ENCODE measurements at places on chromosomes 12 and 14. TPM values are rescaled to one million over a fixed set of nuclear protein-coding genes. Genes with fewer than 3 reads are reported as not detected.

SBNO1 gene
- 46.3 TPM for total RNA-seq

RDH12 gene
- 0.35 TPM for total RNA-seq

- DNase-seq = no peak
Observed at GRCh38 chr12:131000000-131000486, 46.3 kb downstream of the ADGRD1 start.

FAIM2 gene
- total RNA-seq = not detected

DNA sequence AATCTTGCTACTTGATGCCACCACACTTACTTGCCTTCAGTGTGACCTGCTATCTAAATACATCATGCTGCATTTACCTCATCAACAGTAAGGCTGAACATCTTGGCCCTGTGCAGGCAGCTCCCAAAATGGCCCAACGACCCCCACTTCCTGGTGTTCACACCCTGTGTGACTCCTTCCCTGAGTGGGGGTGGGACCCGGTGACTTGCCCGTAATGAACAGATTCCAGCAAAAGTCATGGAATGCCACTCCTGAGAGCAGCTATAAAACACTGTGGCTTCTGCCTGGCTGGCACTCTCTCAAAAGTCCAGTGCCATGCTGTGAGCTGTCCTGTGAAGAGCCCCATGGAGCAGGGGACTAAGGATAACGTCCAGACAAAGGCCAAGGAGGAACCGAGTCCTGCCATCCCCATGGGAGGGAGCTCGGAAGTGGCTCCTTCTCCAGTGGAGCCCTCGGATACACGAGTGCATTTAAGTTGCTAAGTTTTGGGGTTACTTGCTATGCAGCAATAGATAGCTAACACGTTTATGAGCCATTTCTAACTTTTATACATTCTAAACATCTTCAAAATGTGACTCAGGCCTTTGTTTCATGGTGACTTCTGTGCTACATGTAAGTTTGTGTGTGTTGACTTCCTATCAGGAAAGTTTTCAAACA, 33.0 kb downstream of the P2RX2 start:
- no peak for DNase-seq

- no peak for DNase-seq
Observed at GRCh38 chr12:128617304-128617833, 206.4 kb downstream of the SLC15A4 start.

GRCh38 chr12:103308396-103308795, 187.4 kb downstream of the C12orf42 start:
- no peak for DNase-seq

HVCN1 gene
- 2.1 TPM for total RNA-seq

DNA sequence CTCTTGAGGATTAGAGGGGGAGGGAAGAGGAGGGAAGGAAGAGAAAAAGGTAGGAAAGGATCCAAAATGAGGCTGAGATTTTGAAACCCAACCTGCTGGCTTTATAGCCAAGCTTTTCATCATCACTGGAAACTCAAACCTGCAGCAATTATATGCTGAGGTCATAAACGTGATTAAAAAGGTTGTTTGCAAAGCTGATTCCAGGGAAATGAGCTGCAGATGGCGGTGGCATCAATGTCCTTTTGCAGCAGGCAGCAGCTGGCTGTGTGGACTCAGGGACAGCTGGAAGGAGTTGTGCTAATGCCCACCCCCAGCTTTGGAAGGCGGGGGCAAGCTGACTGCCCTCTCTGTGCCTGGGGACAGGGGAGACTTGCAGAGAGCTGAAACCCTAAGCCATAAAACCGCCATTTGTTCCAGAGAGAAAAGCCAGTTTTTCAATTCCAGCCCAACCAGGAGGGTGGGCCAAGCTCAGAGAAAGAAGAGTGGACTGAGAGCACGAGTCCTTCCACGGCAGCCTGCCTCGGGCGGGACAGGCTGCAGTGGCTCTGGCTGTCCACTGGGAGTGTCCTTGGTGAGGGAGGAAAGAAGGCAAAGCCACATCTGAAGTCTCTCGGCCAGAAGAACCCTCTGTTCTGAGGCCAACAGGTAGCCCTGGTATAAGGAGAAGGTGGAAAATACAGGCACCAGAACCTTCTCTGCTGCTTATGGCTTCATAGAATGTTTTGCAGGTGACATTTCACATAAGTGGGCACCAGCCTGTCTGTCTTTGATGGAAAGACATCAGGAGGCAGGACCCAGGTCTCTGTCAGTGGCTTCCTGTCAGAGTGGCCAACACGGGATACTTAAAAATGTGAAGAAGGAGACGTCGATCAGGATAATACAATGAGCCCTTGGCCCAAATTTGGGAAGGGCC, 90.7 kb downstream of the SINHCAF start:
- DNase-seq = peak; percentile 69

A2M gene
- 316 TPM for total RNA-seq

DNA sequence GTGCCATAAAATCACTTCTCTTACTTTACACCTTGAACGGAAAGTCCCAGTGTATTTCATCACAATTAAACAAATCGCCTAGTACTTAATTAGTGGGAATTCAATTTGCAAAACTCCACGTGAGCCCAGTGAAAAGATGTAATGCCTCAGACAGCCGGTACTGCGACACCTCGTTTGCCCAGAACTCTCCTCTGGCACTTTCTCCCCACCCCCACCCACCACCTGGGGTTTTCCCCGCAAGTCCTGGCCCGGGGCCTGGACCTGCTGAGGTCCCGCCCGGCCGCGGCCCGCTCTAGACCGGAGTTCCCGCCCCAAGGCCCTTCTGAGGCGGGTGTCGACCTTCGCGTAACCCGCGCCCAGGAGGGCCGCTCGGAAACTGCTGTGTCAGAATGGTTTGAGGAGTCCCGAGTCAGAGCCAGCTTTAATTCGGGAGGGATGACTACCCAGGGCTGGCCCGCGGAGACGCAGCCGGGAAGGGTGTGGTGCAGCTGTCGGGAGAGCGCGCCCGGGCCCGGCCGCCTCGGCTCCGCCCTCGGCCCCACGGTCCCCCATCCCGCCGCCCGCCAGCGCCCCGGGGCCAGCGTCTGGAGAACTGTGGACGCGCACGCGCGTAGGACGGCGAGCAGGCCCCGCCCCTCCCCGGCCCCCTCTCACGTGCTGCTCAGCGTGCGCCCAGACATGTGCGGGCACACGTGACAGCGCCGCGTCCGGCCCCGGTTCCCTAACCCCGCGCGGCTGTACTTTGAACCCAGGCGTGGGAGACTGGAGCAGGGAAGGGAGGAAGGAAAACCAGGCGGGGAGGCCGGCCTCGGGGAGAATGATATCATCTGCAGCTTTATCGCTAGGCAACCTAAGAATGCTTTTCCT, 10.8 kb downstream of the BHLHE41 start:
- peak; percentile 58 for DNase-seq

DNA sequence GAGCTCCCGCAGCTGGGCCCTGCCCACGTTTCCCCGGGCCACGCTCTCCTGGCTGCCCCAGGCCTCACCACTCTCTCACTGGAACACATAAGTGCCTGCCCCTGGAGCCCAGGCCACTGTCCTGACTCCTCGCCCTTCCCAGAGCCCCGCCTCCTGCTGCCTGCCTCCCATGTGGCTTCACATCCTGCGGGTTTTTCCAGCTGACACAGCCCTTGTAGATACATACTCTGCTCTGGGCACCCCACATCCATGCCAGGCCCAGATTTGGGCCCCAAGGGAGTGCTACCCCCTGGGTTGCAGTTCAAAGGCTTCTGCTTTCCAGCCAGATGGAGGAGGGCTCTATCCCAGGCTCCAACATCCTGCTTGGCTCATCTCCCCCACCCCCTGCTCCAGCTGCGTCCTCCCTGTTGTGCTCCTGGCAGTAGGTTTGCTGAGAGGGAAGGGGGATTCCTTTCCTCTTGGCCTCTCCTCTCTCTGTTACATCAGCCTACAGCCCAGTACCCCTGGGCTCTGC, 60.1 kb downstream of the TSPAN9 start:
- DNase-seq = peak; percentile 37

GRCh38 chr12:97638739-97639138, 176.1 kb downstream of the RMST start:
- no peak for DNase-seq

Measured in SK-MEL-5 (cell line).